Activated CD4-positive, alpha-beta T cell treated with anti-CD3 and anti-CD28 coated beads for 48 hours (primary cell): ENCODE measurements at places on chromosomes 3 and 15.

DNA sequence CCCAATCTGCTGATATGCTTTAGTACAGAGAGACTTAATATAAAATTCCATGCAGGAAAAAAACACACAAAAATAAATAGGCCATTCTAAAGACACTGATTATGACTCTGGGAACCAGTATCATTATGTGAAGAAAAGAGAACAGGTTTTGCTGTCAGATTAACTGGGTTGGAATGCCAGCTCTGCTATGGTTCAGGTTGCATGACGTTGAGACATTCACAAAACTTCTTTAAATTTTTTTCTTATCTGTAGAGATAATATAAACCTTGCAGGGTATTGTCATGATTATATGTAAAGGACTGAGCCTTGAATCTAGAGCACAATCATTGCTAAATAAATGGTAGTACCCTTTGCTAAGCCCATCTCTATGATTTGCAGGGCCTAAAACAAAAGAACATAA, 86.0 kb downstream of the CPNE4 start:
- no peak for DNase-seq

- DNase-seq: peak; percentile 84
Measured at GRCh38 chr15:77634266-77634962, 1.7 kb upstream of the LINGO1 start.

- DNase-seq: no peak
Measured at GRCh38 chr3:11047500-11047899, 55.0 kb downstream of the SLC6A1 start.

GRCh38 chr3:124582196-124582595, 148.1 kb upstream of the UMPS start:
- no peak for DNase-seq

DNA sequence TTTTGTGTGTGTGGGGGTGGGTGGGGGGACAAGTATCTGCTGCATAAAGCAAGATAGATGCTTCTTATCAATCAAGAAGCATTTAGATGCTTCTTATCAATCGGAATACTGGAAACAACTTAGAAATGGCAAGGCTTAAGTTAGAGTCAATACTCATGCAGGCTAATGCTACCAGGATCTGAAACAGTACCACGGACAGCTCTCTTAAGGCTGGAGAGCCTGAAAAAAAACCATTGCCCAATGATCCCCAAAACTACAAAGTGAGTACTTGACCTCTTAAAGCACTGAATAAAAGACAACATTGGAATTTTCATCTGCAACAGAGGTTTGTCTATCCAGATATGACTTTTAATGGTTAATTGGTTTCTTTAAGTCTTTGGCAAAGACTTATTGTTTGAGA, 262.3 kb downstream of the GAP43 start:
- no peak for DNase-seq
